Stimulated activated CD4-positive, alpha-beta T cell treated with anti-CD3 and anti-CD28 coated beads, Interleukin-12 subunit alpha, Interleukin-12 subunit beta, amount 100 ng/mL, for 48 hours (primary cell): ENCODE measurements at places on chromosomes 7 and 10.

DNA sequence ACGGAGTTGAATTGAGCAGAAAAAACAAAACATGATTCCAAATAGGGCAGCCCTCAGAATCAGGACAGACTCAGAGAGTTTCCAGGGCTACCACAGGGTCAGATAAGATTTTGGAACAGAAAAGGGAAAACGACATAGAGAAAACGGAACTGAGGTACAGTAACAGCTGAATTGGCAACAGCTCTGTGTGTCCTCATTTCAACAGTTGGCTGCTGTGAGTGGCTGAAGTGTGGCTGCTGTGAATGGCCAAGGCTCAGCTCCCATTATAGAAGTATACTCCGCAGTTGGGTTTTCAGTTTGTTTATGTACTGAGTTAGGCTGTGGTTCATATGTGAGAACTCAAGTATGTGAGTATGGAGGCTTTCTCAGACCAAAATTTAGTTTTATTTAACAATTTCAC, 32.0 kb downstream of the ANTXRL start:
- no peak for DNase-seq

GRCh38 chr7:1412322-1413261, 46.7 kb downstream of the MICALL2 start:
- DNase-seq: peak; percentile 82

- no peak for DNase-seq
These were observed 417.3 kb downstream of the RPS24 start for GRCh38 chr10:78450807-78451485.

DNA sequence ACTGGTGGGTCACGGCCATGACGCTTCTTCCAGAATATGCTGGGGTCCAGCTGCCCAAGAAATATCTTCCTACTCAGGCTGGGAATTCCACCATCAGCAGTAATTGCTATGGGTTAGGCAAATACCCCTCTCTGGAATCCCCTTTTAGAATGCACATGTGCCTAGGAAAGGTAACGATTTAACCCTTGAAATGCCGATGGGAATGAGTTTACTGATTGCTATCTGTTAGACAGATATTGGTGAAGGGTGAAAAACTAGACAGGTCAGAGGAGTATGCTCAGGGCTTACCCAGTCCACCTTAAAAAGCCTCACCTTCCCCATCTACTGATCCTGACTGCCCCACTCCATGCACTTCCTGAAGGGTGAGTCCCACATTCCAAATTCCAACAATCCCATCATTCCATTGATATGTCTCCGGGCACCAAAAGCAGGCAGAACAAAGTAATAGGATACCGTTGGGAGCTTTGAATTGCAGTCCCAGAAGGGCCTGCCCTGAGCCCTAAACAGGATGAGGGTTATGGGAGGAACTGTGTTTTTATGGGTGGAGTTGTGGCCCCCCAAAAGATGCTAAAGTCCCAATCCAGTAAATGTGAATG, 59.3 kb downstream of the DLG5 start:
- DNase-seq: no peak

GRCh38 chr7:36085096-36085495, 68.0 kb upstream of the EEPD1 start:
- no peak for DNase-seq

DNA sequence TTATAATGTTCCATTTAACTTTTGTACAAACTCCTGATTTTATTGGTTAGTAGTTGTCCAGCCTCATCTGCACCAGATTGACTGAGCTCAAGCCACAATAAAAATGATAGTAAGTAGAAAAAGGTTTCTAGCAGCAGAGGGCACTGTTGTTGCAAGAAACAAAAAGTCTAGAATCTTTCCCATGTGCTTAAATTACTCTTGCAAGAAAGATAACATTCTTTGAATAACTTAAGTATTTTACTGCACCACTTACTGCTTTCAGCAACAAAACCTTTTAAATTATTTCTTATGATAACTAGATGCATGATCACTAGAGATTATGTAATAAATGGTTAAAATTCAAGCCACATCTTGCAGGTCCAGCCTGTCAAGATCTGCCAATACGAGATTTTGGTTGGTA, 27.0 kb downstream of the LMOD2 start:
- no peak for DNase-seq

DNA sequence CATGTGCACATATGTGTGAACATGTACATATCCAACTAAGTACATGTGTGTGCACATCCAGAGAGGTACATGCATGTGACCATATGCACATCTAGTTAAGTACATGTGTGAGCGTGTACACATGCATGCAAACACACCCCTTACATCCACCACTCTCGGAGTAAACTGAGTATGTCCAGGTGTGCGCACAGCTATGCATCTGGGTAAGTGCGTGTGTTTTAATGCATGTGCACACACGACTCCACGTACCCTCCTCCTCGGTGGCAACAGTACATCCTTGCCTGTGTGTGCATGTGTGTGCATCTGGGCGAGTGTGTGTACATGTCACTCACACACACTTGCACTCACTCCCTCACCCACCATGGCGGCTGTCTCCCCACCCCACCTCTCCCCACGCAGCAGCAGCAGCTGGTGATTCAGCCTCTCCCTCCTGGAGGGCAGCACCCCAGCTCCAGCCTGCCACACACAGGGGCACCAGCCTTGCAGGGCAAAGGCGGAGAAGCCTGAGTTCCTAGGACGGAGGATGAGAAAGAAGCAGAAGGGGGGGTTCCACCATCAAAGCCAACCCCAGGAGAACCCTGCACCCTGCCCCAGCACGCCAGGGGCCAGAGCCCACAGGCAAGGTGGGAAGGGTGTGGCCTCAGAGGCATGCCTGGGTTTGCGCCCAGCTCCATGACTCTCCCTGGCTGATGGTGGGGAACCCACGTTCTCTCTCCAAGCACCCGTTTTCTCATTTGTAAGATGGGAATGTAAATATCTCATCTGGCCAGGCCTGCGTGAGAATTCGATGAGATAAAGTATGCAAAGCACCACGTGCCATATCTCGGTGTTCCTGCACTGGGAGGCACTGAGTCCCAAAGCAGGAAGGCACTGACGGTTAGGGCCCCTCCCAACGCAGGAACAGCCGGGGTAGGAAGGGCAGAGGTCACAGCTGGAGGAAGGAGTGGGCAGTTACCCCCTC, 27.7 kb upstream of the DNAAF5 start:
- no peak for DNase-seq

GRCh38 chr10:27884185-27884641, 114.7 kb downstream of the ODAD2 start:
- no peak for DNase-seq
